B cell (primary cell): ENCODE measurements at places on chromosomes 6 and 20. TPM values are rescaled to one million over a fixed set of nuclear protein-coding genes. Genes with fewer than 3 reads are reported as not detected.

Gene DDO
- not detected in 2 replicates for total RNA-seq

DNA sequence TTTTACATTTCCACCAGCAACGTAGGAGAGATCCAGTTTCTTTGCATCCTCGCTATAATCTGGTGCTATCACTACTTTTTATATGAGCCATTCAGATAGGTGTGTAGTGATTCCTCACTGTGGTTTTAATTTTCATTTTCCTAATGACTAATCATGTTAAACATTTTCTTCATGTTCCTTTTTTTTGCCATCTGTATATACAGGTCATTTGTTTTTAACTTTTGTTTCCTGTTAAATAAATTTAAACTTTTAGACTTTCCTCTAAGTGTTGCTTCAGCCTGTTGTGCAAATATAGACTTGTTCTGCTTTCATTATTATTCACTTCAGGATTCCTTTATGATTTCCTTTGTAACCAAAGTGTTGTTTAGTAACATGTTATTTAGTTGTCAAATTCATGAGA, 697.4 kb downstream of the PTPRT start:
- no peaks in the 10 kb centered on the region for H3K36me3 ChIP-seq
- no peaks in the 10 kb centered on the region for H3K27me3 ChIP-seq
- no peak for DNase-seq
- H3K4me1 ChIP-seq = no peaks in the 10 kb centered on the region

DNA sequence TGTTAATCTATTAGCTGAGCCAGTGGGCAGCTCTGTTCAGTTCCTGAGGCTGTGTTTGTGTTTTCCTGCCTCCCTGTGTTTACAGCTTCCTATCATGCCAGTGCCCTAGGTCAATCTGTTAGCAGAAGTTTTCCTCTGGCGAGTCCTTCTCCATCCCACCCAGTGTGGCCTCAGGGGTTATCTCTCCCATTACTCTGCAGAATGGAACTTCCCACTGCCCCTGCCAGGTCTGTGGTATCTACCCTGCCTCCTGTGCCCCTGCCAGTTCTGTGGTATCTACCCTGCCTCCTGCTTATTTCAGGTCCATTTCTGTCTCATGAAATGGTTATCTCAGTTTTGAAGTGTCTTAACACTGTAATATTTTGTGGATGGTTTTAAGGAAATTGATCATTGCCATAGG, 63.1 kb downstream of the SLX4IP start:
- no peak overlapping the region for H3K4me3 ChIP-seq
- DNase-seq = no peak
- H3K27ac ChIP-seq = no peak overlapping the region

GRCh38 chr20:2005831-2006426, 12.1 kb upstream of the PDYN start:
- H3K4me1 ChIP-seq = no peaks in the 10 kb centered on the region
- DNase-seq = peak; percentile 77
- H3K27me3 ChIP-seq = no peaks in the 10 kb centered on the region
- no peak overlapping the region for H3K27ac ChIP-seq
- H3K36me3 ChIP-seq = no peaks in the 10 kb centered on the region

GRCh38 chr6:5762561-5762968, 244.2 kb downstream of the NRN1 start:
- no peak for DNase-seq
- no peak overlapping the region for H3K4me3 ChIP-seq
- no peaks in the 10 kb centered on the region for H3K27me3 ChIP-seq
- no peak overlapping the region for H3K27ac ChIP-seq

DNA sequence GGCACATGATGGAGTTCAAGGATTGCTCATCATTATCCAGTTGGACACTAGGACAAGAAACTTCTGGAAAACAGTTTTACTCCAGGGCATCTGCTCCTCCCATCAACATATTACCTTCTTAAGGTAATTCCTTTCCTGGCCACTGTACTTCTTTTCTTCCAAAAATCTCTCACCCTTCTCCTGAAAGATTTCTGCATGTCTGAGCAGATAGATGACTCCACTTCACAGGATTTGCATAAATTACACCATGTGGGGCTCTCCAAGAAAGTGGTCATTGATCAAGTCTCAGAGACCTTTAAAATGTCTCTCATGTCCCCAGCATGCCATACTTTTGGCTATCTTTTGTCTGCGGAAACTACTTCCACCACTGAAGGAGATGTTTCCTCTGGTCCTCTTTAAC, 103.2 kb upstream of the TNFAIP3 start:
- no peak for DNase-seq
- no peaks in the 10 kb centered on the region for H3K27me3 ChIP-seq
- H3K4me3 ChIP-seq = no peak overlapping the region
- peaks cover 13% of the 10 kb centered on the region for H3K4me1 ChIP-seq

DNA sequence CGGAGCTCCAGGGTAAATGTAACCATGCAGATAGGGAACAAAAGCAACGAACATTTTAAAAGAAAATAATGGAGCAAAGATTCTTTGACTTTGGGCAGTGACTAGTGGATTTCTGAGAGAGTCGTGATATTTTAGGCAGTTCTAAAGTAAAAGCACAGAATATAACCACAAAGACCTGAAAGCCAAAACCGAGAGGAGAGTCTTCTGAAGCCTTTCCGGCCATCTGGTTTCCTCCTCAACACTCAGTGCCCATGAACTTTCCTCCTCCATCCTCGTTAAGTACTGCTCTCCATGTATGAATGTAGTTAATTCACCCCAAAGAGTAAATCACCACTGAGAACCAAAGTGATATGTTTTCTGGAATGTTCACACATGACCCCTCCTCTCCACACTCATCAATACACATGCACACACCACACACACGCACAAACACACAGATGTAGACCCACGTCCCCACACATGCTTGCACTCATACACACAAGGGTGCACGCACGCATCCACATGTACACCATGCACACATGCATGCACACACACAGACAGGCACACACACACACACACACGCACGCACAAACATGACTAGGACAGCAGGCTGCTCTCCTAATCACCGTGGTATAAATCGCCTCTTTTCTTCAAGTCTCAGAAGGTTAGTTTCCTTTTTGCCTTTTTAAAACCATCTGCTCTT, 109.5 kb downstream of the MYLK4 start:
- H3K4me1 ChIP-seq = no peaks in the 10 kb centered on the region
- no peaks in the 10 kb centered on the region for H3K27me3 ChIP-seq
- no peaks in the 10 kb centered on the region for H3K36me3 ChIP-seq
- no peak for DNase-seq
- no peak overlapping the region for H3K4me3 ChIP-seq
- no peak overlapping the region for H3K27ac ChIP-seq
